Activated naive CD4-positive, alpha-beta T cell treated with Interleukin-2 at 50 U/mL for 16 hours (primary cell): ENCODE measurements at places on chromosomes 2 and 18.

GRCh38 chr2:55843994-55844345 lies 79.6 kb downstream of the EFEMP1 start:
- no peak for DNase-seq

- DNase-seq, result peak; percentile 40
Measured at GRCh38 chr2:200765139-200765951, 46.4 kb upstream of the BZW1 start.

DNA sequence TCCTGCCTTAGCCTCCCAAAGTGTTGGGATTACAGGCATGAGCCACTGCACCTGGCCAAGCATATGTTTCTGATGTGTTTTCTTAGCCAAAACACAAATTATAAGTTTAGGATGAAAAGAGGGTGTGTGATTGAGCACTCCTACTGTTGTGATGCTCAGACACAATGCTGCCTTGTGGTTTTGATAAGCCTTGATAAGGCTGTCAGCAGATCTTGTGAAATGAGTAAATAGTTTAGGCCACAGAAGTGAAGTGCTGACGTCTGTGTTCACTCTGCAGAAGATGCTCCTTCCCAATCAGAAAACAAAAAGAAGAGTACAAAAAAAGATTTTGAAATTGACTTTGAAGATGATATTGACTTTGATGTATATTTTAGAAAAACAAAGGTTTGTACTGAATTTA lies 24.3 kb downstream of the NCAPH start:
- no peak for DNase-seq

DNA sequence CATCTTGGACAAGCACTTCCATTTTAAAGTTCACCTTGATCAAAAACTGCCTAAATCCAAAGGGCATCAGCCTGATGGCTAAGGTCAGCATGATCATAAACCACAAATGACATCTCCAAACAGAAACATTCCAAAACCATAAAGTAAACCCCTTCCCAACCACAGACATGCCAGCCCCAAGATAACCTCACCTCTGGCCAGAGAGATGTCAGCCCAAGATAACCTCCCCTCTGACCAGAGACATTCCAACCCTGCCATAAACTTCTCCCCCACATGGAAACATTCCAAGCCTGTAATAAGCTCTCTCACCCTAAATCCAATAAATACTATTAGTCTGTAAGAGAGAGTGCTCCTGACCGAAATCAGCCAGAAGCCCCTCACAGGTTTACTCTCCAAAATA lies 18.6 kb upstream of the MARCO start:
- DNase-seq, result no peak

GRCh38 chr2:135004005-135004746 lies 43.1 kb downstream of the MAP3K19 start:
- DNase-seq, result peak; percentile 75

DNA sequence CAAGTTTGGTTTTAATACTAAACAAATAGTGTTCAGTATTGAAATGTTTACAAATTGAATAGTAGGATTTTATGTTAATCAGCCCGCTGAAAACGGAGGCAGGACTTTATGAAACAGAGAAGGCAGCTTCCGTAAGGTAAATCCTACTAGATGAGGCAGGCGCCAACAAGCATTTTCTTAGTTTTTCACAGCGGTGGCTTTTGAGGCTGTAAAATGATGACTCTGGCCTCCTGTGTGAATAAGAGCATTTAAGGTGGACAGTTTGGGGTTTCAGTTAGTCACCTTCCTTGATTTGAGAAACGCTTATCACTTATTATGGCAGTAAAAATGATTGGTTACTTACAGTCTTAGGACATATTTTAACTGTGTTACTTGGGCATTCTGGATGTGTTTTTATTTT lies 212.9 kb downstream of the PTGR3 start:
- no peak for DNase-seq

DNA sequence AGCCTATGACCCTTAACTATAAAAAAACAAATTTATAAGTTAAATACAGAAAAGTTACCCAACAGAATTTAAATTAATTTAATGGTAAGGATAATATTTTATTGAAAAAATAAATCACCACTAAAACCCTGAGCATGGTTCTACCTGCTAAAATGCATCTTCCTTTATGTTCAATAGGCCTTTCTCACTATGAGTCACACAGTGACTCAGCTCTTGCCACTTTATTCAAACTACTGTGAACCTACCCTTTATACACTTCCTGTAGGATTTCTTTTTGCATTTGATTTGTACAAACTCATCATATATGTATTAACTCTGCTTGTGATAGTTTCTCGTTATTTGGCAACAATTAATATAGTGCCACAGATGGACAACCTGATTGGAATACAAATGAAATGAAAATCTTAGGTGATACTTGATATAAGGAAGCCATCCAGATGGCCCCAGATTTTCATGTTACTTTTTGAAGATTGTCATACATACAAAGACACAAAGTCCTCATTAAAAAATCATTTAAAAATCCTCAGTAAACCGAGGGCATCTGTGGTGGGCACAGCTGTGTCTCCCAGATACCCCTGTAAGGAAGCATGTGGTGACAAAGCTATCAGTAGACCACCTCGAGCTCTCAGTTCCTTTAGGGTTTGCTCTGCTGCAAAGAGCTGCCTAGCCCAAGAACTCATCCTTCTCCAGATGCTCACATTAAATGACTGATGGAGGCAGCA lies 55.2 kb upstream of the COBLL1 start:
- no peak for DNase-seq

DNA sequence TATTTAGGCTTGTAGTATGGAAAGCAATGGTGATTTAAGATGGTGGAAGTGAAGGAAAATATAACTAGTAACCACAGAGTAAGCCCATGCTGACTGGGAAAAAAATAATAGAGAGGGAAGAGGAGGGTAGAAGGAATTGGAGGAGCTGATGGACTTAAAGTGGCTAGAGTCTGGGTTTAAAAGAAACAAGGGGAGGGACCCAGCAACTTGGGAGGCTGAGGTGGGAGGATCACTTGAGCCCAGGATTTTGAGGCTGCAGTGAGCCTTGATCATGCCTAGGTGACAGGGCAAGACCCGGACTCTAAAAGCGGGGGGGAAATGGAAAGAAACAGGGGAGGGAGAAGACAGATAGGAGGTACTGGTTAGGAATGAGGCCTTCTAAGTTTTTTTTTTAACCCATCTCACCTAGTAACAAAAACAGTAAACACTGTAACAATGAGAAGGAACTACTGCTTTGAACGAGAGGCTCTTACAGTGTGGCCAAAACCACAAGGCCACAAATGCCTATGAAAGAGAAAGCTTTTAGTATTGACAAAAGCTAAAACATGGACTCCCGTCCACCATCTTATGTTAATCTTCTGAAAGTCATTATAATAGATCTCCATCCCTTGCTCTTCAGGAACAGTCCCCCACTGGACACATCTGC lies 26.6 kb downstream of the METTL8 start:
- DNase-seq, result no peak

DNA sequence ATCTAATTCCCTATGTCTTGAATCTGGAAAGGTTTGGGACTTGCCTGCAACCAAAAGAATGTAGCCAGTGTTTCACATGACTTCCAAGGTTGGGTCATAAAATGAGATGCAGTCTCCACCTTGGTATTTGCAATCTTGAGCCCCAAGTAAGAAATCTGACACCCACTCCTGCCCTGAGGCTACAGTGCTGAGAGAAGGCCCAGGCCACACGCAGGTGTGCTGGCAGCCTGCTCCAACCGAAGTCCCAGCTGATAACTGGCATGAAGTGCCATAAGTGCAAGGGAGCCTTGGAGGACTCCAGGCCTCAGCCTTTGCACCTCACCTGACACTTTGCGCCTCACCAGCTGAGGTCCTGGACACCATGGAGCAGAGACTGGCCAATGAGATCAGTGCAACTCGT lies 182.7 kb downstream of the ANAPC1 start:
- DNase-seq, result no peak

DNA sequence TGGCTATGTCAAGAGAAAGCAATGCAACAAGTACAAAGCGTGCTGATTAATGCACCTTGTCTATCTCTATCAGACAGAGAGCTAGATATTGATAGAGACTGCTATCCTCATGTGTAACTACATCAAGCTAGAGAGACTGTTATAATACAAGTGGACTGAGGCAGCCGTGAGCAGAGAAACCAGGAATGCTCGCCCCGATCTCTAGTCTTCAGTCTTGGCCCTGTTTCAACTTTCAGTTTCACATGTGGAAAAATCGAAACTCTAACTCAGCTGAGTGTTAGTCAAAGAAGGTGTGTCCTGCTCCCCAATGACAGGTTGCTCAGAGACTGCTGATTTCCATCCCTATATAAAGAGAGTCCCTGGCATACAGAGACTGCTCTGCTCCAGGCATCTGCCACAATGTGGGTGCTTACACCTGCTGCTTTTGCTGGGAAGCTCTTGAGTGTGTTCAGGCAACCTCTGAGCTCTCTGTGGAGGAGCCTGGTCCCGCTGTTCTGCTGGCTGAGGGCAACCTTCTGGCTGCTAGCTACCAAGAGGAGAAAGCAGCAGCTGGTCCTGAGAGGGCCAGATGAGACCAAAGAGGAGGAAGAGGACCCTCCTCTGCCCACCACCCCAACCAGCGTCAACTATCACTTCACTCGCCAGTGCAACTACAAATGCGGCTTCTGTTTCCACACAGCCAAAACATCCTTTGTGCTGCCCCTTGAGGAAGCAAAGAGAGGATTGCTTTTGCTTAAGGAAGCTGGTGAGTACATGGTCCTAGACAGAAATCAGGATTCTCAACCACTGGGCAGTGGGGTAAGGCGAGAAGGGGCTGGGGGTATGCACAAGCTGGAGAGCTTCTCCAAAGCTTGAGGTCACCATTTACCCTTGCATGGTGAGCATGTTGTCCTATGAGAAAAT lies at the start of gene RSAD2:
RSAD2 (plus strand) TSS at position 376 of the 903 bp plus-strand sequence; CDS start at position 400, 24 bp downstream.
- DNase-seq, result peak; percentile 22
